ENCODE measurements at places on chromosomes 4 and X.

DNA sequence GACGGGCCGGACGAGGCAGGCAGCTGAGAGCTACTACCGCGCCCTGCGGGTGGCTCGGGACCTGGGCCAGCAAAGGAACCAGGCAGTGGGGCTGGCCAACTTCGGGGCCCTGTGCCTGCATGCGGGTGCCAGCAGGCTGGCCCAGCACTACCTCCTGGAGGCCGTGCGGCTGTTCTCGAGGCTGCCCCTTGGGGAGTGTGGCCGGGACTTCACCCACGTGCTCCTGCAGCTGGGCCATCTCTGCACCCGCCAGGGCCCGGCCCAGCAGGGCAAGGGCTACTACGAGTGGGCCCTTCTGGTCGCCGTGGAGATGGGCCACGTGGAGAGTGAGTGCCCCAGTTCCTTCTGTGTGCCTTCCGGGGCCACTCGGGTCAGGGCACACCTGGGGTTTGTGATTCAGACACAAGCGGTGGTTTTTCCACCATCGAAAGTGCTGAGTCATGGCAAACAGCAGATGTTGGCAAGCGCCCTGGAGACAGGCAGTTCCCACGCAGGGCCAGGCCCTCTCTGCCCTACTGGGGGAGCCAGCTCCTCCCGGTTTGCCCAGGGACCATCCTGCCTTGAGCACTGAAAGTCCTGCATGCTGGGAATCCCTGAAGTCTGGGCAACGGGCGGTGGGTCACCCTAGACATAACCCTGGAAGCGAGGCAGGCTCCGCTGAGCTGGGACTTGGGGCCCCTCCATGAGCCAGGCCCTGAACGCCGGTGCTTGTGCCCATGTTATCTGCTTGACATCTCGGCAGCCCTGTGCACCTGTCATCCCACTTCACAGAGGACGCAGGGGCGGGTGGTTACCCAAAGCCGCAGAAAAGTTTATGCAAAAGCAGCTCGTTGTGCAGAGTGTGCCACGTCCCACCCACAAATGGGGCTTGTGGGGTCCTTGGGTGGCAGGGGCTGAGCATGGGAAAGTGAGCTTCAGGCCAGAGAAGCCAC, 29.5 kb downstream of the SH3TC1 start:
- no peaks in the 10 kb centered on the region for H3K36me3 ChIP-seq
- H3K4me3 ChIP-seq, result peak overlapping the region; percentile 11
- peaks cover 56% of the 10 kb centered on the region for H3K4me1 ChIP-seq
- H3K27ac ChIP-seq, result peak overlapping the region; percentile 55
- DNase-seq, result peak; percentile 78
- no peaks in the 10 kb centered on the region for H3K27me3 ChIP-seq

GRCh38 chrX:631802-632365, 1.3 kb downstream of the SHOX start:
- H3K4me1 ChIP-seq, result no peaks in the 10 kb centered on the region
- H3K27me3 ChIP-seq, result no peaks in the 10 kb centered on the region
- no peak for DNase-seq
- H3K4me3 ChIP-seq, result no peak overlapping the region
- no peaks in the 10 kb centered on the region for H3K36me3 ChIP-seq

DNA sequence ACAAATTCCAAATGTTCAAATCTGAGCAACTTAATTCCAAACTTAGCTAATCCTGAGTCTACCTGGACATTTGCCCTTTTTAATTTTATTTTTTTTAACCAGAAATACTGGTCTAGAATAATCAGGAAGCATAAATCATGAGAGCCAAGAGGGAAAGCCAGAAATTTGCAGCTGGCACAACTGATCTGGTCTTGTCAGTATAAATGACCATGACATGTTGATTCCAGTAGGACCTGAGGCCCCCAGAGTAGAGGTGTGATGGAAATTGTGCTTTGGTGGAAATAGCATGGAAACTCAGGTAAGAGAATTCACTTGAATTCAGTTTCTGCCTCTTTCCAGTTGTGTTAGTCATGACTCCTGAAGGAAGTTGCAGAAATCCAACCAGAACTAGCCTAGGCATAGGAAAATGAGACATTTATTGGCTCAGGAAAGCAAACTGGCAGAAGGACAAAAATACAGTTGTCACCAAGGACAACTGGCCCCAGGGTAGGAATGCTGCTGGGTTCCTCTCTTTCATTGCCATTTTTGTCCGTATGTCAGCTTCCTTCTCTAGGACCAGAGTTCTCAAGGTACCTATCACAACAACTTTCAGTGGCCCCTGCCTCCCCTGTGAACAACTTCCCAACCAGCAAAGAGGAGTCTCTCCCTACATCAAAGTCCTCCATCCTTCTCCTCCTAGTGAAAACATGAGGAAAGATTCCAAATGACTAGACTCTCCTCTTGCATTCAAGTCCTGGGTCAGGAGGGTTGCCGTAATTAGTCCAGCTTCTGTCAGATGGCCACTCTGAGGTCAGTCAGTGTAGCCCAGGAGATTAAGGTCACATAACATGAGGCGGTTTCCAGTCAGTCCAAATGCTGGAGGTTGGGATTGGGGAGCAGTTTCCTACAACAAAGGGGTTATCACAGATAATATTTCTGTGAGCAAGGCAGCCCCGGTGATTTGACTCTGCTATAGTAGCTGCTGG, 29.3 kb upstream of the MYOZ2 start:
- H3K27me3 ChIP-seq, result no peaks in the 10 kb centered on the region
- no peaks in the 10 kb centered on the region for H3K36me3 ChIP-seq
- no peak overlapping the region for H3K27ac ChIP-seq
- peaks cover 4% of the 10 kb centered on the region for H3K4me1 ChIP-seq

GRCh38 chr4:68287704-68288392, 42.4 kb upstream of the TMPRSS11B start:
- no peaks in the 10 kb centered on the region for H3K27me3 ChIP-seq
- H3K27ac ChIP-seq, result no peak overlapping the region
- no peak for DNase-seq
- no peaks in the 10 kb centered on the region for H3K4me1 ChIP-seq

GRCh38 chr4:141530627-141531026, 105.8 kb upstream of the IL15 start:
- no peaks in the 10 kb centered on the region for H3K4me1 ChIP-seq
- no peak overlapping the region for H3K4me3 ChIP-seq
- H3K27ac ChIP-seq, result no peak overlapping the region
- no peak for DNase-seq

DNA sequence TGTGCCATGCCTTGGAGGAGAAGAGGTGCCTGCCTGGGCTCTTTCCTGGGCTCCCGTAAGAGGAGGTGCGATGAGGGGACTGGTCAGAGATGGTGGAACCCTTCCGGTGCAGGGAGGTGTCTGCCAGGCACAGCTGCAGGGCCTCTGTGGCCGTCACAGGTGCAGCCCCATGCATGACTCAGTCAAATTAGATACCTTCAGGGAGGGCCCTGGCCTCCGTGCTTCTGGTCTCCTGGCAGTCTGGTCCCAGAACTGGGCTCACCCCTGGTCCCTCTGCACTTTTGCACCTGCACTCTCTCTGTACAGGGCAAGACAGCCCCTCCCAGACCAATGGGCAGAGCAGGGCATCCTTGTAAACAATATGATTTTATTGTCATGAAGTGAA, 49.9 kb upstream of the LRPAP1 start:
- H3K27ac ChIP-seq, result no peak overlapping the region
- no peak overlapping the region for H3K4me3 ChIP-seq
- H3K4me1 ChIP-seq, result no peaks in the 10 kb centered on the region

DNA sequence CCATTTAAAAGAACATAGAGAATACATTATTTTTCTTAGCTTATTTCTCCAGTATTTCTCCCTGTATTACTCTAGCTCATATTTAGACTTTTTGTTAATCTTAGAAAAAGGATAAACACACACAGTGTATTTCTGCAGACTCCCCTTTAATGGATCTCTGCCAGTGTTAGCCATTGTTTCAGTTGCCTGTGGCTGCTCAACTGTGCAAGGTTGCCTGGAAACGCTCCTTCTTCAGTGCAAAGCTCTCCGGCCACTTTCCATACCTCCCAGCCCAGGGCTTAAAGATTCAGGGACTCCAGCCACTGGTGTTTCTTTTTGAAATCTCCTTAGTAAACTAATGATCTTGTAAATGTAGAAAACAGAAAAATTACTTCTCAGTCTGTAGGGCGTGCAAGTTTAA, 104.9 kb downstream of the SLIT2 start:
- no peak for DNase-seq
- no peaks in the 10 kb centered on the region for H3K27me3 ChIP-seq
- no peak overlapping the region for H3K4me3 ChIP-seq
- no peaks in the 10 kb centered on the region for H3K36me3 ChIP-seq

- no peaks in the 10 kb centered on the region for H3K27me3 ChIP-seq
- H3K27ac ChIP-seq, result no peak overlapping the region
- H3K4me3 ChIP-seq, result no peak overlapping the region
- no peak for DNase-seq
- no peaks in the 10 kb centered on the region for H3K36me3 ChIP-seq
- no peaks in the 10 kb centered on the region for H3K4me1 ChIP-seq
Measured at GRCh38 chrX:9122519-9123245, 88.8 kb upstream of the FAM9B start.

DNA sequence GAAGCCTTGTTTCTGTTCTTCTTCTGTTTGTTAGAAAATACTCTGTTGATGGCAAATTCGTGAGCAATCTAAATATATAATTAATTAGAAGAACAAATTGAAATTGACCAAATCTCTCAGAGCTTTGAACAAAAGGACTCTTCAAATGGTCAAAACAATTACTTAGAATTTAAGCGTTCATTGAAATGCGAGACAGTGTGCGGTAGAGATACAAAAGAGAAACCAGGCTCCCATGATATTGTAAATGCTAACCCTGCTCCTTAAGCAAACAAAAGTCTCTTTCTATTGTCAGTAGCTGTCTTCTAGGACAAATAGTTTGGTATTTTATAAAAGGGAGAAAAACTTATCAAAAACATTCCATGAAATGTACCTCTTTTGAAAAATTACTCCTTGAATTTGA, 453.4 kb upstream of the MAGEB2 start:
- no peaks in the 10 kb centered on the region for H3K27me3 ChIP-seq
- no peaks in the 10 kb centered on the region for H3K4me1 ChIP-seq
- H3K36me3 ChIP-seq, result no peaks in the 10 kb centered on the region
- no peak for DNase-seq
- no peak overlapping the region for H3K4me3 ChIP-seq

DNA sequence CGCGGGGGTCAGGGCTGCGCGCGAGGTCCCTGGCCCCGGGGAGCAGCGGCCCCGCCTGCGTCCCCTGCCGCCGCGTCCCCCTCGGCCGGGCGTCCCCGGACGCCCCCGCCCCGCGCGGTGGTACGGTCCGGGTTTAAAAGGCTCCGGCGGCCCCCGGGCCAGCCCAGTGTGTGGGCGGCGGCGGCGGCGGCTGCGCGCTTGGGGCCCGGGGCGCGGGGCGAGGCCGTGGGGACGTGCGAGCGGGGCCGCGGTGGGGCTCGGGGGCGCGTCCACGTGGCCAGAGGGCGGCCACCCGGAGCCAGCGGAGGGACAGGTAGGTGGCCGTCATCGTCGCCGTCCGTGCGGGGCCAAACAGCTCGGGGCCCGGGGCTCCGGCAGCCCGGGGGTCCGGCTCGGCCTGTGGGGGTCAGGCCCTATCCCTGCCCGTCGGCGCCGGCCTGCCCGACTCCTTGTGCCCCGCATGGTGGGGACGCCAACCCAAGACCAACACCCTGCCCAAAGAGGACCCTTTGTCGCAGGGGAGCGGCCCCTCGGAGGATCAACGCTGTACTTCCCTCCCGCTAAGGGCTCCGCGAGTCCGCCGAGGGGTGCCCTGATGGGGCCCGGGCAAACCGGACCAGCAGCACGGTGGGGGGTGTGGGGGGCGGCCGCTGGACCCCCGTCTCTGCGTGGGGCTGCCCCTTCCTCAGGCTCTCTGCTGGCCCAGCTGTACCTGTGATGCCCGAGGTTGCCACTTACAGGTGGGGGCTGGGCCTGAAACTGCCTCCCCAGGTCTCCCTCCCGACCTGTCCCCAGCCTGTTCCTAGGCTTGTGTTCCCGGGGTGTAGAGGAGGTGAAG, at the start of gene PLXNA3:
PLXNA3 (plus strand) TSS at position 166 of the 838 bp plus-strand sequence. CDS start 1,903 bp downstream, outside the sequence.
- no peaks in the 10 kb centered on the region for H3K27me3 ChIP-seq
- H3K27ac ChIP-seq, result peak within 1 kb of the TSS; percentile 70
- H3K4me1 ChIP-seq, result no peaks in the 10 kb centered on the region
- DNase-seq, result peak; percentile 40
- peaks cover 11% of the 10 kb centered on the region for H3K36me3 ChIP-seq

DNA sequence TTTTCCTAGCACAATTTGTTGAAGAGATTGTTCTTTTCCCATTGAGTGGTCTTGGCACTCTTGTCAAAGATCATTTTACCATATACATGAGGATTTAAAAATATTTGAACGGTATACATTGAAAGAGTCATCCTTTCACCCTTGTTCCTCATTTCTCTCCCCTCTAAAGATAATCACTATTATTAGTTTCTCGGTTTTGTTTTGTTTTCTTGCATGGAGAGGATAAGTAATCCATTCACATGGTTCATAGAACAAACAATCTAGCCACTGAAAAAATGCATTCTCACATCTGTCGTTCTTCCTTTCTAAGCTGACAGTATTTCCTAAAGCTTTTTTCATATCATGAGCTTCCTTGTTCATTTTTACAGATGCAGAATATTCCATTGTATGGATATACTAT, 39.2 kb upstream of the MSMO1 start:
- H3K4me1 ChIP-seq, result no peaks in the 10 kb centered on the region
- H3K27ac ChIP-seq, result no peak overlapping the region
- H3K27me3 ChIP-seq, result no peaks in the 10 kb centered on the region
- DNase-seq, result no peak
- no peaks in the 10 kb centered on the region for H3K36me3 ChIP-seq

All from naive thymus-derived CD4-positive, alpha-beta T cell (primary cell).